ENCODE measurements at places on chromosomes 3 and 15.

DNA sequence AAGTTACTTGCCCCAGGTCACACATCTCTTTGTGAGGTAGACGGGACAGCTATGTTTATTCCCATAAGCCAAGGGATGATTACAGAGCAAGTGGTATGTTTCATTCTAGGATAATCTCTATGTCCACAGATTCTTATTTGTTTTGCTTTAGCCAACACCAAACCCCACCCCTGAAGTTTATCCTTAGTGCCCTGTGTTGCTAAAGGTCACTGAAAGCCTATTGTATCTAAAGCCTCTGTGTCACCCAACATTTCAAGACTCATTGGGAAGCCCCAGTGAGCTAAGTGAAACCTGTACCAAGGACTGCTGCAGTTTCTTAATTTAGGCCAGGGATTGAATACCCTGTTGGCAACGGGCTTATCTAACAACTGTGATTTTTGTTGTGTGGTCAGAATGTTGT lies 135.6 kb downstream of the ADAMTS9 start:
- no peak for DNase-seq

DNA sequence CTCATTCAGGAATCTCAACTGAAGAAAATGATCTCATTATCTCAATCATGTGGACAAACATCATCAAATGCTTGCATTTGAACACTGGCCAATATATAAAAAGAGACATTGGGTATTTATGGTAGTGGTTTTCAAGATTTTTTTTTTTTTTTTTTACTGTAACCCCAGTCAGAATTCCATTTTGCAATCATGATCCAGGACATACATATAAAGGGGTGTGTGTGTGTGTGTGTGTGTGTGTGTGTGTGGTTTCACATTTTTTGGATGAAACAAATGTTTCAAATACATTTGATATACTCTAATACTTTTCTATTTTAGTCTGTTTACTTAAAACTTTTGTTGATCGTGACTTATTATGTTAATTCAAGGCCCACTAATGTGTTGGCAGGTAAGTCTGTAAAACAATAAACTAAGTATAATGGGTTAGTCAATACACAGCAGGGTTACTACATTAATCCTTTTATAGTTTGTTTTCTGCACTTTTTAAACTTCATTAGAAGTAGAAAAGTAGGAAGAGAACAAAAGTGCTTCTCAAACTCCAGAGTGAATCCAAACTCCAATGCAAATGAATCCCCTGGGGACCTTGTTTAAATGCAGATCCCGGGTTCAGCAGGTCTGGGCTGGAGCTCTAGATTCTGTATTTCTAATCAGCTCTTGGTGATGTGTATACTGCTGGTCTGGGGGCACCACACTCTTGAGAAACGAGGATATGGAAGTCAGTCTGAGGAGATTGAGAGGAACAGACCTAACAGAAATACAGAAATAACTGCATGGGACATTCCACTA lies 17.6 kb downstream of the THRB start:
- no peak for DNase-seq

DNA sequence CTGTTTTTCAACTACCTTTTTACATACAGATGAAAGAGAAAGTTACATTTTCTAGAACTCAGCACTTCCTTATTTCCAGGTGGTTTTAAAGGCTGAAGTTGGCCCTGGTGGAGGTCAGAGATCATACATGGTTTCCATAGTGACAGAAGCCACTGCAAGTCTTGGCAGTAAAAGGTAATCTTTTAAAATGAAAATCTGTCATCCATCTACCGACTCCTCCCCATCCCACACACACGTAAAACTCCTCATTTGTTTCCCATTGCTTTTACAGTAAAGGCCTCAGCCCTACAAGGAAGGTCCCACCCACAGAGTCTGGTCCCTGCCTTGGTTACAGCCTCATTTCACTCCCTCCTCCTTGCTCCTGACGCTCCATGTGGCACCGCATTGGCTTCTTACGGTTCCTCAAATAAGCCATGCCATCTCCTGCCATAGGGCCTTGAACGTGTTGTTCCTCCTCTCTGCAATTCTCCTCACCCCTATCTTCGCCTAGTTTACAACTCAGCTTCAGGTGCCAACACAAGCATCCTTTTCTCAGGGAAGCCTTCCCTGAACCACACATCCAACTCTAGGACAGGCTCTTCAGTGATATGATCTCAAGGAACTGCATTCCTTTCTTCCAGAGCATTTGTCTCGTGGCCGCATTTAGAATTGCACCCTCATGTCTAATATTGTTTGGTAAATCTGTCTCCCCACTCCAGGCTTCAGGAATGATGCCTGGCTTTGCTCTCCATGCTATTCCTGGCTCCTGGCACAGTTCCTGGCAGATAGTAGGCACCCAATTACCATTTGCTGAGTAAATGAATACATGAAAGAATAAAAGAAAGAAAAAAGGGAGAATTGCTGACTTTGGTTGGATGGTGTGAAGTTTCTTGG lies 2.6 kb downstream of the CYP19A1 start:
- no peak for DNase-seq

DNA sequence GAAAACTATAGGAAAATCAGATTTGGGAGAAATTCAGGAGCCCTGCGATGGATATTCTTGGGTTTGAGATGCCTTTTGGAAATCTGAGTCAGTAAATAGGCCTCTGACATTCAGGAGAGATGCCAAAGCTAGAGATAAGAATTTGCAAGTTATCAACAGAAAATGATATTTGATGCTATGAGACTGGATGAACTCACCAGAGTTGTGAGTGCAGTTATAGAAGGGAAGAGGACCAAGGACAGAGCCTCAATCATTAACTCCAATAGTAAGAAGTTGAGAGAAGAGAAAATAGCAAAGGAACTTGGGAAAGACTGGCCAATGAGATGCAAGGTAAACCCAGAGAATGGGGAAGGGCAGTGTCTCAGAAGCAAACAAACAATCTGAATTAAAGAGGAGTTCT lies 7.9 kb upstream of the ANO10 start:
- no peak for DNase-seq

DNA sequence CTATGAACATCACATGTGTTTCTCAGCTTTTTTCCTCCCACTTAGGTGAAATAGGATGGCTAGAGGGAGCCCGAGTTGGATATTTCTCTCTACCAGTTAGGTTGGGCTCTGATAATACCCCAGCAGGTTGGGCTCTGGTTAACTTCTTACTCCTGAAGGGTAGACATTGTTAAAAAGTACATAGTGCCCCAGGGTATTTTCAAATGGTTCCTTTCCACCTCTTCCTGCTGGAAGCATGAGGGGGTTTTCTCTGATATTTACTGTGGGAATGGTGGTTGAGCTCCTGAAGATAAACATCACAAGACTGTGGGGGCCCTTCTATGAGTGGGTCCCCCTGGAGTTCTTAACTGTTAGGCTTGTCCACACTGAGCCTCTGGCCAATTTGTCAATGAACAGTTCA lies 36.1 kb upstream of the SPESP1 start:
- DNase-seq = no peak

- no peak for DNase-seq
Measured at GRCh38 chr3:141410408-141410807, 42.1 kb downstream of the ZBTB38 start.
